ENCODE measurements at places on chromosomes 3 and 15.

GRCh38 chr3:178551916-178552321 is 15.7 kb downstream of the KCNMB2 start:
- DNase-seq, result no peak

- no peak for DNase-seq
Observed at GRCh38 chr3:48938689-48939088, 20.0 kb downstream of the ARIH2 start.

- no peak for DNase-seq
Observed at GRCh38 chr15:63971427-63971805, 74.9 kb downstream of the DAPK2 start.

- DNase-seq, result no peak
Observed at GRCh38 chr15:78120523-78120922, 10.7 kb downstream of the CIB2 start.

DNA sequence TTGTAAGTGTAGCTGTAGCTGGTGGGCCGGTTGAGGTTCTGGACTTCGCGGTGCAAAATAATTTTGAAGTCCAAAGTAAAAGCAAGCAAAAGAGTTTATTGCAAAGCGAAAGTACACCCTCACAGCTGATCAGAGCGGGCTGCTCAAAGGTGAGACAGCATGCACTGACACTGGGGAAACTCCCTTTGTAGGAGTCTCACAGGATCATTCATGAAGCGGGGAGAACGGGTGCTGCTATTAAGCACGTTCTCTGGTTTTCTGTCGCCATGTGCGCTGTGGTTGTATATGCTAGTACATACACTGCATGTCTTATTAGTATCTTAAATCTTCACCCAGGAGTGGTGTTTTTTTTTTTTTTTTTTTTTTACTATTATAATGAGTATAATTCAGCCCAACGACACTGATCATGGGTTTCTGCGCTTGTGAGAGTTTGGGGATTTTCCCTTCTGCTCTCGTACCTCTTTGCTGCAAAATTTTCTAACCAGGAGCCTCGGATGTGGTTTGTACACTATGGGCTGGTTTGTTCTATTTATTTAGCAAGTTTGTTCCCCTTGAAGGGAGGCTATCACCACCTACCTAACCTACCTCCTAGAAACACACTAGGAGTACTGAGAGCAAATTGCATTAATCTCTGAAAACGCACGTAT is 1.4 kb upstream of the AP4E1 start:
- DNase-seq, result no peak

DNA sequence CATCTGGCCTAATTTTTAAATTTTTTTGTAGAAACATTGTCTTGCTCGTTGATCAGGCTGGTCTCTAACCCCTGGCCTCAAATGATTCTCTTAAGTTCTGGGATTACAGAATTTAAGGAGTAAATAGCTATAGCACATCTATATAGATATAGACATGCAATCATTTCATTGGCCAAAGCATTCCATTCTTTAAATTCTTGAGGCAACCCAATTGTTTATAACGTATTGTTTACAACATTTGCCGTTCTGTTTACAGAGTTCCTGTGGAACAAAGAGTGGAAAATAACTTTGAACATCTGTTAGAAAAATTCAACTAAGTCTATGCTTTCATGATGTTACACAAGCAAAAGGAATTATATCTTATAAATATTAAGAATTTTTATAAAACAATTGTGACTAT is 205.2 kb upstream of the ROBO2 start:
- no peak for DNase-seq

DNA sequence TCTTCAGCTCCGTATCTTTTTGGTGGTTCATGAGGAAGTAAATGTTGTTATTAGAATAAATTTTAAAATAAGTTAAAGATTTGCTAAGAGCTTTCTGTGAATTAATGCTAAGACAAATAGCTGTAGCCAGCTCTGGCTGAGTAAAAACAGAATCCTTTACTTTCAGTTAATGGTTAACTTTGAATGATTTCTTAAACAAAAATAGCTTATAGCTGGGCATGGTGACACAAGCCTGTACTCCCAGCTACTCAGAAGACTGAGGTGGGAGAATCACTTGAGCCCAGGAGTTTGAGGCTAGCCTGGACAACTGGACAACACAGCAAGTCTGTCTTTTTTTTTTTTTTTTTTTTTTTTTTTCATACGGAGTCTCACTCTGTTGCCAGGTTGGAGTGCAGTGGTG is 25.0 kb downstream of the TCAIM start:
- no peak for DNase-seq

- no peak for DNase-seq
Observed at GRCh38 chr15:27575521-27575920, 523.6 kb downstream of the OCA2 start.

GRCh38 chr3:71689291-71689690 is 35.9 kb downstream of the EIF4E3 start:
- DNase-seq, result no peak

DNA sequence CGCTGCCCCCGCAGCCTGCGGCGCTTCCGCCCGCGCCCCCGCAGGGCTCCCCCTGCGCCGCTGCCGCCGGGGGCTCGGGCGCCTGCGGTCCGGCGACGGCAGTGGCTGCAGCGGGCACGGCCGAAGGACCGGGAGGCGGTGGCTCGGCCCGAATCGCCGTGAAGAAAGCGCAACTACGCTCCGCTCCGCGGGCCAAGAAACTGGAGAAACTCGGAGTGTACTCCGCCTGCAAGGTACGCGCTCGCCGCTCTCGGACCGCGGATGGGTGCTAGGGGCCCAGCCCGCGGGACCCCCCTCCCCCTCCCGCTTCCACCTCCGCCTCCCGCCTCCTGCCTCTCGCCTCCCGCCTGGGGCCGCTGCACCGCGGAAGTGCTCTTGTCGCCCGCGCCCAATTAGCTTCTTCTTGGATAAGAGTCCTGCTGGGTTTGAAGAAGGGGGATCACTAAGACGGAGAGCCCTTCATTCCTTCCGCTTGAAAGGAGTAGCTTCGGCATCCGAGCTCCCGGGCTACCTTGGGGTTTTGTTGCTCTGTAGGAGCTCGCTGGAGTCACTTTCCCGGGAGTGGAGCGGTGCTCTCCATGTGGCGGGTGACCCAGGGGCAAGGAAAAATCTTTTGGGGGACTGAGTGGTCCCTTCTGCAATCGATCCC is 426 bp downstream of the KAT2B start:
- DNase-seq, result peak; percentile 1

- DNase-seq, result no peak
Observed at GRCh38 chr3:16607718-16608117, 2.5 kb upstream of the DAZL start.

DNA sequence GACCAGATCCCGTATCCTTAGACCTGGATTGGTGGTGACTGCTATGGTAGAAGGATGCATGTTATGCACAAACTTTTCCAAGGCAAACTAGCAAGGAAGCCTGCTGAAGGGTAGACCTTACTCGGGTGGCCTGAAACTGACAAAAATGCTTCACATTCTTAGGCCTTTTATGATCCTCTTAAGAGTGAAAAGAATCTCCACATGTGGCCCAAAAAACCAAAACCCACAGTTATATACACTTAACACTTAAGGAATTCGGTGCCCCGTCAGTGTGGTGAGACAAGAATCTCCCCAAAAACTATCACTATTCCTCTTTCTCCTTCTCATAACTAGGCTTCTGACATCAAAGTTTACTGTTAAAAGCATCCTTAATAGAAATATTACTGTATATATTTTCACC is 130.1 kb upstream of the SOX2 start:
- DNase-seq, result no peak

- peak; percentile 63 for DNase-seq
Observed at GRCh38 chr3:66398228-66399025, 102.4 kb downstream of the LRIG1 start.

DNA sequence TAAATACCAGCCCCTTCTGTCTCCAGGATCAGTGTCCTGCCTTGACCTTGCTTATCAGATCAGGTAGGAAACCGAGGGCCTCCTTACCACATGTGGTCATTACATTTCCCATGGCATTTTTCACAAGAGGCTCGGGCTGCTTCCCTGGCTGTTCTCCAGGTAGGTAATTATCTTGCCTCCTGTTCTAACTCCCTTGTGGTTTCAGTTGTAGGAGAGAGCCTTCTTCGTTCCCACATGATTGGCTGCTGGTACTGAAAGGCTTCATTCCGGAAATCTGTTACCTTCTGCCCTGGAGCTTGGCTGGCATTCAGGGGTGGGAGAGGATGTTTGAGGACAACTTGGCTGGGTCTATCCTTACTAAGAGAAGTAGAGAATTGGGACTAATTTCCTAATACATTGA is 46.8 kb upstream of the RORA start:
- peak; percentile 88 for DNase-seq

DNA sequence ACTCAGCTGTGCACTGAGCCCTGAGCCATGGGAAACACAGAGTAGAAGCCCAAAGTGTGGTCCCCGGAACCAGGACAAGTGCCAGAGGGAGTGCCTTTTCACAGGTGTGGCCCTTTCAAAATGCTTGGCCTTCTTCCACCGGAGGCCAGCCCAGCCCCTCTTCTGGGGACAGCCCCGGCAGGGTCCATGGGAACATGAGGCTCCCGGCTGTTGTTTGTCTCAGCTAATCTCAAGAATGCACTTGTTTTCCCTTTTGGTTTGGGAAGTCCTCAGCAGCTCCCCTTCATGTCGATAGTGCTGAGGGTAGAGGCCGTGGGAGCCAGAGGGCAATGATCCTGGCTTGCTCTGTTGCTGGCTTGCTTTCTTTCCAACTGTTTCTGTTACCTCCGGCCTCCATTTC is 91.1 kb upstream of the MRPS22 start:
- no peak for DNase-seq

- no peak for DNase-seq
Observed at GRCh38 chr15:99615460-99615859, 49.7 kb downstream of the MEF2A start.

DNA sequence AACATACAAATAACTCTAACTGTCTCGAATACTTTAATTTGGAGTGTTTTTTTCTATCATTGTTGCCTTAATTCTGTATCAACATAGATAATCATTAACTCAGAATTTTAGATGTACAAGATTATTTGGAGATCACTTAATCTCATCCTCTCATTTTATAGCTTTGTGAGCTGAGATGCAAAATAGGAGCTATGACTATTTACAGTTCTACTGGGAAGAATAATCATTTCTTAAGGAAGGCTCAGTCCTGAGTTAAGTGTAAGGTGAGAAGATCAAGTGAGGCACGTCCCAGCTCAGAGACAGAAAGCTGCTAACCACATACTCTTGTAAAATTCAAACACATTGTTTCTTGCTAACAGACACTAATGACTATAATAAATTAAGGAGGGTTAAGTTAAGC is 66.2 kb downstream of the CCDC54 start:
- DNase-seq, result no peak

GRCh38 chr3:152176241-152176640 is 92.5 kb upstream of the MBNL1 start:
- DNase-seq, result no peak

DNA sequence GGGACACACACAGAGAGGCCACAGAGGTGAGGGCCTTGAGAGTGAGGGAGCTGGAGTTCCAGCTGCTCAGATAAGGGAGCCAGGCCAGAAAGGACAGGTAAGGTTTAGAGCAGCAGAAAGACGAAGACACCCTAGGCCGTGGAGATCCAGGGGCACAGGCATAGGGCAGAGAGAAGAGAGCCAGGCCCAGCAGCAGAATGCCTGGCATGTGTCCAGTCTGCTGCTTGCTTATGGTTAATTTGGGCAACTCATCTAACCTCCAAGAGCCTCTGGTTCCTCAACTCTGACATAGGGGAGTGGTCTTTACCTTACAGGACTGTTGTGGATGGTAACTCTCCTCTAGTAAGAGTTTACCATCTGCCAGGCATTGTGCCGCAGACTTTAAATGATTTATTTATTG is 35.9 kb downstream of the STARD5 start:
- no peak for DNase-seq

GRCh38 chr15:70023769-70024491 is 73.8 kb downstream of the TLE3 start:
- peak; percentile 10 for DNase-seq

DNA sequence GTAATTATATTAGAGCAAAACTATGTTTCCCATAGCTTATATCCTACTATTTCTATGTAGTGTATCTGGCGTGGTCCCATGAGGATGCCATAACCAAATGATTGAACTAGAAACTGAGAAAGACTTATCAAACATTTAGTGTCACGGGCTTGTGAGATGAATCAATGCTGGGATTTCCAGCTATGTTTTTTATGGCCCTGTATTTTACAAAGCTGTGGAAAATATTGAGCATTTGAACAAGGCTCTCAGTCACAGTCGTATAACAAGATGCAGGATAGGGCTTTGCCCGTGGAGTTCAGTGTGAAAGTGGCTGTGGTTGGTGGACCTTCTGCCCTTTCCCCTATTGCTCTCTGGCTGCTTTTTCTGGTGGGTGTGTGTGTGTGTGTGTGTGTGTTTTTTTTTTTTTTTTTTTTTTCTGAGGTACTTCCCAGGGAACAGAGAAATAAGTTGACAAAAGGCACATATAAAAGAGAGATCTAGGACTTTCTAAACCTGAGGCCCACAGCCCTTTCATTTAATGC is 60.7 kb downstream of the CACNA1D start:
- DNase-seq, result no peak

DNA sequence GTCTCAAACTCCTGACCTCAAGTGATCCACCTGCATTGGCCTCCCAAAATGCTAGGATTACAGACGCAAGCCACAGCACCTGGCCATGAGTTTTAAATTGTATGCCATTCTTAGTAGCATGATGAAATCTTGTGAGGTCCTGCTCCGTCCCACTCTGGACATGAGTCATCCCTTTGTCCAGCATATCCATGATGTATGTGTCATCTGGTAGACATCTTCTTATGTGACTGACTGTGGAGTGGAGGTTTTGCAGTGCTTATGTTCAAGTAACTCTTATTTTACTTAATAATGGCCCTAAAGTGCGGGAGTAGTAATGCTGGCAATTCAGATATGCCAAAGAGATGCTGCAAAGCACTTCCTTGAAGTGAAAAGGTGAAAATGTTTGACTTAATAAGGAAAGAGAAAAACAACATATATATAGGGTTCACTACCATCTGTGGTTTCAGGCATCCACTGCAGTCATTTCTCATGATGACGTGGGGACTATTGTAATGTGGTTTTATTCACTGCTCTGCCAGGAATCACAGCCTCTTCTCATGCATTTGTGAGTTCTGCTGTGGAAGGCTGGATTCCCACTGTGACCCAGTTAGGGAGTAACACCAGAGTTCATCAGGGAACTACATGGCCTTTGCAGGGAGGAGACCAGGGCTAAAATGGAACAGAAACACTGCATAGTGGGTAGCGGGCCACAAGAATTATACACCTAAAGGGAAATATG is 204.6 kb upstream of the STRIT1 start:
- DNase-seq, result no peak

GRCh38 chr3:187019542-187020072 is 89.3 kb downstream of the ST6GAL1 start:
- no peak for DNase-seq

- DNase-seq, result no peak
Observed at GRCh38 chr3:144407335-144407734, 435.7 kb downstream of the DIPK2A start.

- DNase-seq, result no peak
Observed at GRCh38 chr15:101004986-101005747, 86.0 kb downstream of the LRRK1 start.
